ENCODE measurements at places on chromosomes 4 and X.

GRCh38 chr4:184248216-184248615, 30.5 kb upstream of the ENPP6 start:
- no peak for DNase-seq

DNA sequence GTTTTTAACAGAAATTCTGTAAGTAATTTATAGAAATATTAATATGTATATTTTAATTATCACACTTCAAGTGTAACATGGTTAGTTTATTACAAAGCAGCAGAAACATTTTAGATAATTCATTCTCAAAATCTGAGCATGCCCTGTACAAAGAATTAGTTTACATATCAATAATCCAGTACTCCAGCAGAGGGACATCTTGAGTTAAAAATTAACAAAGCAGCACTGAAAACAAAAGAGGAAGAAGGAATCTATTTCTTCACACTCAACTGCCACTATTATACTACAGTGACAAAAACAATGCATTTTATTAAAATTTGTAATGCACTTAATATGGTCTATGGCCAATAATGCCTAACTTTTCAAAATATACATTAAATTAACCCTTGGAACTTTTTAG, 179.1 kb upstream of the KLHL4 start:
- no peak for DNase-seq

- no peak for DNase-seq
Measured at GRCh38 chr4:155543126-155543765, 123.4 kb upstream of the GUCY1A1 start.

DNA sequence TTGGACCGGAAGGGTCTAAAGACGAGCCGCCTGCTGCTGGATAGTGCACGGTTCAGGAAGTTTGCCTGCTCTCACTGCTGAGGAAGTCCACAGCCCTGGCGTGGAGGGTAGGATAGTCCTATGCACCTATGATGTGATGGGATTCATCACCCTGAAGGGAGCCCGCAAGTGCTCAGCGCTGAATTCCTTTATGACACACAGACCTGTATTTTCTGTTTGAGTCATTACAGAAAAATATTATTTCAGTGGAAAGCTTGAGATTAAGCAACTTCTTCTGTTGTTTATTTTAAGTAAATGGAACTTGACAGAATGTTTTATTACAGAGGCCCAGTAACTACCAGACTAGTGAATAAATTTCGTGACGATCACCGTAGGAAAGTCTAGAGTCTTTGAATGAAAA, 123.2 kb downstream of the TRIML1 start:
- DNase-seq: no peak

DNA sequence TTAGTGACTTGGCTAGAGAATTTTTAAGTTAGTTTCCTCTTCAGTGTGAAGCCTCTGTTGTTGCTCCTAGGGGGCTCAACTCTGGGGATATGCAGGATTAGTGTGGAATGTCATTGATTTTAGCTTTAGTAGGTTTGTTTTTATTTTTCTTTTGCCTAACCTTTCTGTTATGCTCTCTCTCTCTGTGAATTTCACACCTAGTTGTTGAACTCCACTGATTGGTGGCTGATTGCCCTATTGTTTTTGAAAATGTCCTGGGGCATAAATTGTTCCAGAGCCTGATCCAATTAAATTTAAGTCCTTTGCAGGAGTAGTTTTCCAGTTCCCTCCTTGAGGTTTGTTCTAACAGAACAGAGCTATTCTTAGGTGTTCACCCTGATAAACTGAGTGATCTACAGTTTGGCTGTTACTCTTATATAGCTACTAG, 393.3 kb upstream of the CTSO start:
- DNase-seq: no peak

GRCh38 chr4:17103231-17103630, 204.8 kb upstream of the LDB2 start:
- no peak for DNase-seq

GRCh38 chrX:48715072-48715471, 18.5 kb downstream of the SUV39H1 start:
- no peak for DNase-seq

All from hypothalamus (tissue), 51 donors.